HS-5 (cell line): ENCODE measurements at places on chromosomes 2 and 18.

GRCh38 chr2:20656561-20656960 is 5.7 kb upstream of the HS1BP3 start:
- no peak for DNase-seq

- DNase-seq, result no peak
Observed at GRCh38 chr2:124585277-124585676, 560.2 kb downstream of the CNTNAP5 start.

DNA sequence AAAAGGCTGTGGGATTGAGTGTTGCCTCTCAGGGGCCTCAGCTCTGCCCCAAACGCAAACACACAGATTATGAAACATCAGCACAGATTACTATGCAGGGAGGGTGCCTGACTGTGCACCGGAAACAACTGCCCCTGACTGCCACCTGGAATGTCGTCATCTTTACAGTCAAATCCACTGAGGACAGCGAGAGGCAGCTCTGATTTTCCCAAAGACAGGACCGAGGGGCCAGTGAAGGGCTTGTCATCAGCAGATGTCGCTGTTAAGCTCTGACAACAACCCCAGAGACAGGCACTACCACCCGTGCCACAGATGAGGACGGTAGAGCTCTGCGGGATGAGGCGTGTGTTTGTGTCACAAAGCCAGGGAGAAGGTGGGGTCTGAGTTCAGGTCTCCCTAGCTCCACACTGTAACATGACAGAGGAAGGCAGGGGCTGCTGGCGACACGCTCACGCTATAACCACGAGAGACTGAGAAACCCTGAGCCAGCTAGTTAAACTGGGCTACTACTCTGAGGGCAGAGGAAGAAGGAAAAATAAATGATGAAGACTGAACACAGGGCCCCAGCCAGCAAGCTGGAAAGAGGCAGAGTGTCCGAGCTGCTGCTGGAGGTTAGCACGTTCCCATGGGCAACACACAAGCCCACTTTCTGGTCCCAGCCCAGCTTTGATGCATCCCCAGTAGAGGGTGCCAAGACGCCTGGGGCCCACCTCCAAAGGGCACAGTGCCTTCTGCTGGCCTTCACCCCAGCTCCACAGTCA is 47.0 kb downstream of the PARD6G start:
- DNase-seq, result no peak

GRCh38 chr2:172021074-172021931 is 21.6 kb downstream of the METAP1D start:
- no peak for DNase-seq

DNA sequence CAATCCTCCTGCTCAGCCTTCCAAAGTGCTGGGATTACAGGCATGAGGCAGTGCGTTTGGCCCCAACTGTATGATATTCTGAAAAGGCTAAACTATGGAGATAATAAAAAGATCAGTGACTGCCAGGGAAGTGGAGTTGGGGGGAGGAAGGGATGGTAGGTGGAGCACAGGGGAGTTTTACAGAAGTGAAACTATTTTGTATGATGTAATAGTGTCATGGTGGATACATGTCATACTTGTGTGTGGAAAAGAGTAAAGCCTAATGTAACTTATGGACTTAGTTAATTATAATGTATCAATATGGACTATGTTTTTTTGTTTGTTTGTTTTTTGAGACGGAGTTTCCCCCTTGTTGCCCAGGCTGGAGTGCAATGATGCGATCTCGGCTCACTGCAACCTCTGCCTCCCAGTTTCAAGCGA is 2.9 kb upstream of the GGCX start:
- no peak for DNase-seq

DNA sequence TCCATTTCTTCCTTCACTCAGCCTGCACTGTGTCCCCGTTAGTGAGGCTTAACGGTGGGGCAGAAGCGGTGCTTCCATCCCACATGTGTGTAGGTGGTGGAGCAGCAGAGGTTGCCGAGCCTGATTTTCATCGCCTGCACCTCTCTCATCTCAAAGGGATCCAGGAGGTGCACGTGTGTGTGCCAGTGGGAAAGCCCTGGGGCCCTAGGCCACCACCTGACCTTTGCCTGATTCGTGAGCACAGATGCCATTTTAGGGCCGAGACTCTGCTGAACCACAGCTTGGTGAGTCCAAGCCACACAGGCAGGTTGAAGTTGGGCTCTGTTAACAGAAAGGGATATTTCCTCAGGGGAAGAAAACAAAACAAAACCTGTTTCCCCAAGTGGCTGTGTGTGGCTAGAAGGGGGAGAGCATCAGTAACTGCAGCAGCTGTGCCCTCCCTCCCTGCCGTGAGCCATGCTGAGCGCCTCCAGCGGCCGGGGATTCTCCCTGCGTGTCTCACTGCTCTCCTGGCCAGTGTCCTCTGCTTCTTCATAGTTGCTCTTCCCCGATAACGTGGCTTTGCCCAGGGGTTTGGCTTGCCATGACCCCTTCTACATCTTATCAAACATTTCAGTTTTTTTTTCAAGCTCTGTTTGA is 81.5 kb downstream of the MAPRE2 start:
- no peak for DNase-seq

- DNase-seq, result no peak
Observed at GRCh38 chr2:204869132-204869823, 324.0 kb downstream of the PARD3B start.

DNA sequence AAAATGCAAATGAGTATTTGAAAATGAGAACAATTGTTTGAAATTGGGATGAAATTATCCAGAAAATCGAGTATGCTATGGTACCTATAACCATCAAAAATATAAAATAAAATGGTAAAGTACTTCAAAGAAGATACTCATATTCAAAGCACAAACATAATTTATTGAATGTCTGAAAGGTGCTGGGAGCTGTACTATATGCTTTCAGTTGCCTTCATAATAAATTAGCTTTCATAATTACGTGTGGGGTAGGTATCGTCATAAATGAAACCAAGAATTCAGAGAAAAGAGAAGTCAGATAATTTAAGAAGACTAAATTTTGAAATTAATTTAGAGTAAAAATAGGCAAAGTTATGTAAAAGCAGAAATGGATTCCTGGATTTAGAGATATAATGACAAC is 721.9 kb upstream of the ACVR2A start:
- no peak for DNase-seq

GRCh38 chr2:73896362-73897239 is 3.8 kb downstream of the ACTG2 start:
- peak; percentile 66 for DNase-seq

DNA sequence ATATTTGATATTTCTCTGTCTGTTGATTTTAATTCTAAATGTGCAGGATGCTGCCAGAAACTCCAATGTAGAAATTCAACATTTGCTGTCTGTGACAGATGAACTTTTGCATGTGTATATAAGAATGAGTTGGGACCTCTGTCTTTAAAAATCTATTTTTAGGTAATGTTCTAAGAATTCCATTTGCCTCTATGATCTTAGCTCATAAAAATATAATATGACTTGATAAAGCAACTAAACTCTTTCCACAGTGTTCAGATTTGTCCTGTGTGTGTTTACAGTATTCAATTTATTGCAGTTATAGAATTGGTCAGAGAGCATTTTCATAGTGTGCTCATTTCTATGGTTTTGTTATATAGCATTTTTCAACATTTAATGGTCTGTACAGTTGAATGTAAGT is 33.6 kb downstream of the RNMT start:
- no peak for DNase-seq

DNA sequence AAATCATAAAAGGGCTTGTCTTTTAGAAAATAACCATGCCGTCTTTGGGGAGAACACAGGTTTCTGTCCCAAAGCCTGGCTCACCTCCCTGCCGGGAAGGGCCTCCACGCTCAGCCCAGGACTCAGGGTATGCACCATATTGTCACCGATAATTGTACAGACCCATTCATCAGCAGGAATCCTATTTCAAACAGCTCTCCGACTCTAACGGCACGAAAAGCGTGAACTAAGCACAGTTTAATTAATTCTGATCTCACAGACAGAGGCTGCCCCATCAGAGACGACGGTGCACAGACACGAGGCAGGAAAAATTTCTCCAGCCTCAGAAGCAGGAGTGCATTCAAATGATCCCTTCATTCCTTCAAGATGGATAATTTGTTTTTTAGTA is 276.2 kb downstream of the MYCN start:
- no peak for DNase-seq

GRCh38 chr18:56897122-56897521 is 246.0 kb downstream of the WDR7 start:
- DNase-seq, result no peak

- peak; percentile 61 for DNase-seq
Observed at GRCh38 chr2:189421644-189422043, 19.6 kb upstream of the WDR75 start.

DNA sequence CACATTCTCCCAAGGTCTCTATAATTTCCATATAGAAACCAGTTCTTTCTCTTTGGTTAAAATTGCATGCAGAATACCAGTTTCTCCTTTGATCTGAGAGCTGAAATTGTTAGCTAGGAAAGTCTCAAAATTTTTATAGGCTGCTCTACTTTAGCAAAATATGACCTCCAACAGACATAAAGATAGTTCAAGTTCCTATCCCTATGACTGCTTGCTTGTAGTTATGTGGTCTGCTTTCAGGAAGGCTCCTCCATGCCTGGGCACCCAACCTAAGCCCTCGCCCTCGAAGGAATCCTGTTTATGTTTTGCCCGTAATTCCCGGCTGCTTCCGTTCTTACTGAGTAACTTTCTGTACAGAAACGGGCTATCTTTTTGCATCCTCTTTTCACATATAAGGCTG is 28.0 kb upstream of the LTBP1 start:
- DNase-seq, result no peak

GRCh38 chr2:202278944-202279343 is 13.4 kb downstream of the NOP58 start:
- no peak for DNase-seq

- DNase-seq, result no peak
Observed at GRCh38 chr18:57430079-57431001, 4.8 kb upstream of the ONECUT2 start.

- DNase-seq, result no peak
Observed at GRCh38 chr2:162934191-162934590, 95.6 kb upstream of the KCNH7 start.

DNA sequence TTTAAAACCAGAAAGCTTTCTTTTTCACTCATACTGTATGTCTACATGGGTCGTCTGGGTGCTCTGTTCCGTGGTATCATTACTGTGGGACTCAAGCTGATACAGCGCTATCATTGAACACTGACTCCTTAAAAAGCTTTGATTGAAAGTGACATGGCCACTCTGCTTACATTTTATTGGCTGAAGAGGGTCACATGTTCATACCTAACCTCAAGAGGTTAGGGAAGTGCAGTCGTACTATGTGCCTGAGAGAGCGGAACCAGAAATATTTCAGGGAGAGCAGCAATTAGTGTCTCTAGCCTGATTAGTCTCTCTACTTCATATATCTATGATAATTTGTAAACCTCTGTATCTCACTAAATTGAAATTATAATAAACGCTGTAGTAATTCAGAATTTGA is 43.5 kb downstream of the PSMD14 start:
- no peak for DNase-seq

- DNase-seq, result no peak
Observed at GRCh38 chr2:102366406-102367112, 11.0 kb downstream of the IL18R1 start.

GRCh38 chr18:37520508-37520907 is 45.1 kb downstream of the CELF4 start:
- no peak for DNase-seq

- no peak for DNase-seq
Observed at GRCh38 chr2:150479075-150479915, 8.2 kb downstream of the RND3 start.

DNA sequence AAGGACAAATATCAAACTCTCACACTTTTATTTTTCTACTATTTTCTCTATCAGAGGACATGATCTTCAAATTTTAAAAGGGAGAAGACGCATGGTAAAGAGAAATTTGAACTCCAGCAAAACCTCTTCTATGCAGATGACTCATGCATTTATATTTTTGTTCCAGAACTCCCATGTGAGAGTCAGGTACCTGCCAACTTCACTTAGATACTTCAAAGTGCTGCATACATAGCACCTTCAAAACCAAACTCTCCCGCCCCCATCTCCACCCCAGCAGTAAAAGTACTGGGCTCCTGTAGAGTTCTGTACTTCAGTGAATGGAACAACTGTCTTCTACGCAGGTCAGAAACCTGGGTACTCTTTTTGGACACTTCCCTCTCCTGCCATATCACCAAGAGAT is 398.3 kb downstream of the TGIF1 start:
- no peak for DNase-seq

GRCh38 chr2:27381577-27382181 is 1.1 kb upstream of the ZNF513 start:
- no peak for DNase-seq

DNA sequence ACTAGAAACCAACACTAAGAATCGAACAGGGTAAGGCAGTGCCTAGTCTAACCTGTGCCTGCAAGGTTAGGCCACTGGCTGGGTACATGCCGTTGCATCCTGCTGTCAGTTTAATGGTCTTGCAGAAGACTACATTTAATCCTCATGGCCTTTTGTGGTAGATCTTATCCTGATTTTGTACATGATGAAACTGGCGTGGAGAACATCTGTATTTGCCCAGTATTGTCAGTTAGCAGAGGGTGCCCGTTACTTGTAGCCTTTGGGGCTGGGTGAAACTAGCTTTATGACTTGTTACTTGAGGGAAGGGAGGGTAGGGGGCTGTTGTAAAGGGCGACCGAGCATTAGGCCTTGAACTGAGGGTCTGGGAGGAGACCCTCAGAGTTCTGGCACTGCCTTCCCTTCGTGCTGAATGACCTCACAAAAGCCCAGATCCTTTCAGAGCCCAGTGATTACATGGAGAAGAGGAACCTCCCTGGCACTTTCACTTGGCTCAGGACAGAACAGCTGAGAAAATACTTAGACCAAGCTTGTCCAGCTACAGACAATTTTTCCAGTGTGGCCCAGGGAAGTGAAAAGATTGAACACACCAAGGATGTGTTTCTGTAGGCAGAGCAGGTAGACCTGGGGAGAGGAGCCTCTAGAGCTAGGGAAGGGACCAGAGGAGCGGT is 19.5 kb downstream of the SLC20A1 start:
- DNase-seq, result no peak

DNA sequence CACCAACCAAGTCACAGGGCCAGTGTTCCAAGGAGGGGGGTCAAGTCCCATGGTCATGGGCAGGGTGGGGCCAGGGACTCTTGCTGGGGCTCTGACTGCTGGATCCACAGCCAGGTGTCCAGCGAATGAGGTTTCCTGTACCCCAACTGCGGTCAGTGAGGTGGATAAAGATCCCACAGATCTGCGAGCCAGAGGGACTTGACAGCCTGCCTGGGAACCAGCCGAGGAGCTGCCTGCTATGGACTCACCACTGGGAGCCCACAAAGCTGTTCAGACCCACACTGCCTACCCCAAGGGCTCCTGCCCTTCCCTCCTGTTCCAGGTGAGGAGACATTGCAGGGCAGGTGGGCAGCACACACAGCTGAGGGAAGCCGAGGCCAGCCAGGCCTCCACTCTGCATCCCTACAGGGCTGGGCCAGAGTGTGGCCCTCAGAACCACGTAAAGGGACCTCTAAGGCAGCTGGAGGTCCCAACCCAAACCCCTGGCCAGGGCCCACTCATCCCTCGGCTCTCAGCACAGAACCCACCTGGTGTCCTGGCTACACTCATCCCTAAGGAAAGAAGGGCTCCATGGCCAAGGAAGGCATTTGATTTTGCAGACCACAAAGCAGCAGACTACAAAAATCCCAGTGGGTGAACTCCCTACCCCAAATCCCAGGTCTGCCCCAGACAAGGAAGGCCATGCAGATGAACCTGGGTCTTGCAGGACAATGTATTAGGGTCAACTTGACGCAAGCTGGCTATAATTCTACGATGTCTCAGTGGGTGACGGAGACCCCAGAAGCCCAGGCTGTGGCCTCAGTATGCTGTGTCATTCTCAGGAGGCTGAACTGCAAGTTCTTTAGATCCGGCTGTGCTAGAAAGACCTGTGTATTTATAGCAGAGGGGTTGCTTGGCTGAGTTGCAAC is 209.2 kb downstream of the MGAT5 start:
- DNase-seq, result no peak
